ENCODE measurements at places on chromosomes 2 and 18.

GRCh38 chr2:78418021-78418420, 607.5 kb upstream of the REG3G start:
- no peak for DNase-seq

DNA sequence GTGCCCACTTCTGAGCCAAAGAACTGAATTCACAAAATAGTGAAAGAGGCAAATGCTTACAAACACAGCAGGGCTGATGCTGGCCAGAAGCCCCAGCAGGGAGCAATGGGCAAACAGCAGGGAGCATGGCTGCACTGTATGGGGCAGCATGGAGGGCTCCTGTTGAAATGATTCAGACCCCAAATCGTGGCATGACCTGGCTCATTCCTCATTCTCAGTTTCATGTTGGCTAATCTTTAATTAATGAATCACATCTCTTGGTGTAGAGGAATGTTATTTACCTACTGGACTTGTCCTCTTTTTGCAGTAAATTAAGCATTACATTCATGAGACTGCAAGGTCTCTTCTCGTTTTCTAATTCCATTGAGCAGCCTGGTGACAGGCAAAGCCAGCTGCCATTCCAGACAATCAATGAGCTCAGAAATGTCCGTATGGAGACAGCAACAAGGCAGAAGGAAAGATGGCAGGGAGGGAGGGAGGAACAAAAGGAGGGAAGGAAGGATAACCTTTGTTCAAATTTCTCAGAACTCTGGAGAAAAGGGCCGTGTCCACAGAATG, 84.9 kb upstream of the ST8SIA3 start:
- no peak for DNase-seq

- no peak for DNase-seq
These were observed 292.9 kb upstream of the TMEFF2 start for GRCh38 chr2:192487636-192488035.

DNA sequence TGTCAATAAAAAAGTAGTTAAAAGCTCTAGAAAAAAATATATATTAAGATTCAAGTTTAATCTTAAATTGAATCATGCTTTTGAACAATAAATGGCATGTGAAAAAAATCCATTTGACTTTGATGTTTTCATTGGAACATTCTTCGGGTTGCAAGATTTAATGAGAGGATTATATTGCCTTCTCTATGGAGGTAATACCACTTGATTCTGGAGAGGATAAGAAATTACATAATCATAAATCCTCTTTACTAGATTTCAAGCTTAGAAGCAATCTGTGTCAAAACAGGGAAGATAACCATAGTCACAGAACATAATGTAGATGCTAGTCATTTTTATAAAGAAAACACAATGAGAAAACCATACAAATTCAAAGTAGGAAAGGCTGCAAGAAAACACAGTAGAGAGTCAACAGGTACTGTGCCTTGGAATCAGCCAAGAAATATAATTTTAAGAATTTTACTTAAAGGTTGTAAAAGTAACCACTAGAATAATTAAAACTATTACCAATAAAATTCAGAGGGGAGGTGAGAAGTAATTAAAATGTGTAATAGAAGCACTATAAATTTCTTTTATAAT, 18.7 kb upstream of the MAPRE2 start:
- DNase-seq = no peak

GRCh38 chr2:173664513-173664910, 300.7 kb downstream of the SP3 start:
- DNase-seq = no peak

DNA sequence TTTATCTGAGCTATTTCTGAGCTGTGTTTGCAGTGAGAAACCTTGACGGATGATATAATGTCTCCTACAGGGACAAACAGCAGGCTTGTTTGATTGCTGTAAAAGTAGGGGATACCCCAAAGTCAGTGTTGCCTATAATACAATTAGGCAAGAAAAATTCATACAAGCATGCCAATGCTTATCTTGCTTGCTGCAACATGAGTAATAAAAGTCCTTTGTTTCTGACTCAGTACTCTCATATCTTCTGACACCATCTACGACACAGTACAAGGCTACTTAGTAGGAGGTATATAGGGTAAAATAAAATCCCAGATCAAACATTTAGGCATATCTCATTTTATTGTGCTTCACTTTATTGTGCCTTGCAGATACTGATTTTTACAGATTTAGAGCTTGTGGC, 33.0 kb downstream of the ERBB4 start:
- DNase-seq = no peak

GRCh38 chr2:239834143-239834542, 191.0 kb downstream of the NDUFA10 start:
- no peak for DNase-seq

- DNase-seq = no peak
These were observed 571.1 kb upstream of the ID2 start for GRCh38 chr2:8110716-8111115.

DNA sequence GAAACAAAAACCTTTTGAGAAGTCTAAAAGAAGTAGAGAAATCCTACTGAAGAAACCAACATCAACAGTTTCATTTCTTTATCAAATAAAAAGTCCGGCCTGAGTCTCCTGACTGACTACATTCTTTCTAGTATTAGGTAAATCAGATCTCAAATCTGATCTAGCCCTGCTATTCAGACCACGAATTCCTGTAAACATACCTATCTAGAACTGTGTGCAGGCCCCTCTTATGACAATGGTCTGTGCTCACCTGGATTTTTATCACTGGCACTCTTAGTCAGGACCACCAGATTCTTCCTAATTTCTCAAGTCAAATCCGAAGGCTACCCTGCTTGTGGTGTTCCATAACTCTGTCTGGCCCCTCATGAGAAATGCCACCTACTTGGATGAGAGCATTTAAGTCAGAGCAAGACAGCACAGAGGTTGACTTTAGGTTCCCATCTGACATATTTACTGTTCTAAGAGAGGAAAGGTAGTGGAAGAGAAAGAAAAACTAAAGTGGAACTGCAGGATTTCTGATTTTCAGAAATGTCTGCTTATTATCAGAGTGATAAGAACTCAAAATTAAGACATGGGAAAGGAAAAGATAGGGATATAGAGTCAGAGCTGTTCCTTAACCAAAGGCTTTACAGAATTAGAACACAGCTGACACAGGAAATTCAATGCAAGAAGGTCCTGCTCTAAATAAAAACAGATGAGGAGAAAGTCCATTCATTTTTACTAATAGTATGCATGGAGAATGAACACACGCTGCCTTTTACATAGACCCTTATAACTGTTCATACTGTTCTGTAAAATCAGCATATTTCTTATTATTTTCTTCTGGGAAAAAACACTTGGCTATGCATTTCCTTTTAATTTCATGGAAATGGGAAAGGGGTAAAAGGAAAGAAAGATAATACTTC, 56.5 kb downstream of the SLC8A1 start:
- no peak for DNase-seq

- DNase-seq = no peak
These were observed 152.7 kb downstream of the WDSUB1 start for GRCh38 chr2:159133797-159134196.

- DNase-seq = no peak
These were observed 16.0 kb upstream of the NTSR2 start for GRCh38 chr2:11685906-11686470.

- no peak for DNase-seq
These were observed 72.3 kb downstream of the IL1R2 start for GRCh38 chr2:102063941-102064678.

DNA sequence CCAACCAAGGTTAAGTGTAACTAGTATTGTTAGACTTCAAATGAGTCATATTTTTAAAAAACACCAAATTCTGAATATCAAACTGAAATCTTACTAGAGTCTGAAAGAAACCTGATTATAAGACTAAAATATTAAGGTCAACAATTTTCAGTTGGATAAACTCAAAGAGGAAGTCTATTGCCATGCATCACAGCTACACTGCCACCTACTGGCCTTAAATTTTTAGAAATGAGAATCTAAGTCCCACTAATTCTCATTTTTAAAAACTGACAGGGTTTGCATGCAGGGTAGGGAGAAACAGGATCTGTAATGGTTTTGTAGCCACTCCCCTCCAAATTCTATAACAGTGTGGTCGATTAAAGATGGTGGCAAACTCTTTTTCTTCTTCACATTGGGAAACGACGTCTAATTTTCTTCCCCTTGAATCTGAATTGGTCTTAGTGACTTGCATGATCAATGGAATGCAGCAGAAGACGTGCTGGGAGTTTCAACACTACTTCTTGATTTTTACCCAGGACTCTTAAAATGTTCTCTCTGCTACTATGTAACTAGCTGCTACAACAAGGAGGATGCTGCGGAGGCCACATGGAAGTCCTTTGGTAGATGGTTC, 176.1 kb upstream of the SESTD1 start:
- no peak for DNase-seq

DNA sequence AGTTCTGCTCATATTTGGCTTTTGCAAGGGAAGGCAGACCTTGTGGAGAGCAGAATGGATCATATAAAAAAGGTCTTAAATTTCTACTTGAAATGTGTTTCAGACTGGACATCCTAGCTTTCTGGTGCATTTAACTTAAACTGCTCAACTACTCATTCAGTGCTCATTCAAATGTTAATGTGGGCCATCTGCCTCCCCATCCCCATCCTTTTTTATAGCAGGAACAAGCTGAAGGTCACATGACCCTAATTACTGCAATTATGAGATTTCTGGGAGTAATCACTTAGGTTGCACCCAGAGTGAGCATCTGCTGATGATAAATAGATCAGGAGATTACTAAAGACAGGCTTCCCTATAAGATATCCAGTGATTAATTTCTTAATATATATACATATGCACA, 96.1 kb downstream of the MAP2 start:
- DNase-seq = no peak

DNA sequence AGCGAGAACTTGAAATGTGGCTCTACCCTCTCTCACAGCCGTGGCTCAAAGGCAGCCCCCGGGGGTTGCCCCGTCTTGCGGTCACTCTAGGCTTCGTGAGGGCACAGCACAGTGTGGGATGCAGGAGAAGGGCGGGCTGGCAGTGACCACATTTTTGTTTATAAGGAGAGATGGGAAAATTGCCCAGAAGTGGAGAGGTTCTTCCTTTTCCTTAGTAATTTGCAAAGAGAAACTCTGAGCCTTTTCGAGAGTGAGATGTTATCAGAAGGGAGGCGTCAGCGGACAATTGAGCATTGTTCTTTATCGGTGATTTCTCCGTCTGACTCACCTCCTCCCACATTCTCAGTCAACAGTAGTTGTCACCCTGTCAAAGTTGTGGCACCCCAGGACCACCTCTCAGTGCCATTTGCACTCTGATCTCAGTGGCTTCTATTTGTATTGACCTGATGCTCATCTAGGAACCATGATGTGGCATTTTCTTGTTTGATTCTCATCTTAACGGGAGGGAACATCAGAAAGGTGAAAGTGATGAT, 89.6 kb downstream of the ACAA2 start:
- DNase-seq = no peak

GRCh38 chr2:48414640-48414979, 115.3 kb upstream of the STON1 start:
- DNase-seq = no peak

DNA sequence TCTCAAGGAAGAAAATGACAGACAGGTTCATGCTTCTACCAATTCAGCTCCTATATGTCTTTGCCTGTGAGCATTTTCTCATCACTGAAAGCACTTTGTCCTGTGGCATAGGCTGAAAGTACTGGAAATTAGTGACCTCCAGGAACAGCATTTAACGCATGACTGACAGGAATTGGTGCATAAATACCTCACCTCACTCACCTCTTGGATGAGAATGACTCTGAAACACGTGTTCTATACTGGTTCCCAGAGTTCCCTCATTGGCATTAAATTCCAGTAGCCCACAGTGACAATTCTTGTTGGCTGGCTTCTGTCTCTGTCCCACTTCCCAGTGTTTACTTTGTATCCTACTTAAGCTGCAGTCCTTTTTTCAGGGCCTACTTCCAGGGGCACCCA, 83.4 kb upstream of the MAPRE2 start:
- no peak for DNase-seq

DNA sequence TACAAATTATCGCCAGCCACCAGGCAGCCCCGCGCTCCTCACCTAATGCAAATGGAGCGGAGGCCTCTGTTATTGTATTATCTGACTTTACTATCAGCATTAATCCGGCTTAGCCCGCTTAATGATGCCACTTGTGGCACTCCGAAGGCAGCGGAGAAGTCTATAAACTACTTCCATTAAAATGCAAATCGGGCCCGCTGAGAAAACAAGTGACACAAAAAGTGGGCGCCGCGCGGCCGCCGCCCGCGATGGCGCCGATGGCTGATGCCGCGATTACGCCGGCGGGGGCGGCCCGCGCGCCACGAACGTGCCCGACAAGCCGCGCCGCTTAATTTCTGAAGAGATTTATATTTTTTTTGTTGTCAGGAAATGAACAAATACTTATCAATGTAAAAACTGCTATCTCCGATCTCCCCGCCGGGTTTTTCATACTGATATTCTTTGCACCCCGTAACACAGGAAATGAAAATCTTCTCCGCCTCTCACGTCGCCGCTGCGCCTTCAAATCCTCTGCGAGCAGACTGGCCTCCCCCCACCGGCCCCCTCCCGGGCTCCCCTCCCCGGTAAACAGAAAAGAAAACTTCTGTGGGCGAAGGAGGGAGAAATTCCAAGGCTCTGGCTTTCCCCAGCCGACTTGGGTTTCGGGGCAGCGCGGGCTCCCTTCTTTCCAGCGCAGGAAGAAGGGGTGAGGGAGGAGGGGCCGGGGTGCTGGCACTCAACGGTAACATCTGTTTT, 221.8 kb downstream of the INSIG2 start:
- DNase-seq = no peak

DNA sequence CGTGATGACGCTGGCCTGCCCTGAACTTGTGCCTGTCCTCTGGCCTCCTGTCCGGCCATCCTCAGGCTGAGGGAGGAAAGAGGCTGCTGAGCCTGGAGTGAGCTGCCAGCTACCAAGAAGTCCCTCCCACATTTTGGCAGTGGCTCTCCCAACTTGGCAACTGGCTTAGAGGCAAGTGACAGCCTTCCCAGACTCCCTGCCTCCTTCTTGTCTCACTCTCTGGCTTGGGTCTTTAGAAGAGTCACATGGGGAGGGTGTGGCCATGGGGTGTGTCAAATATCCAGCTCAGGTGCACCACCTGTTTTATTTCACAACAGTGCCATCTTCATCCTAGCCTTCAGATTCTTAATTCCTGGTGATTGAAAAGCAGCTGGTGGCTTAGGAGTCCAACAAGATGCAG, 222.9 kb downstream of the PRKCE start:
- DNase-seq = no peak

DNA sequence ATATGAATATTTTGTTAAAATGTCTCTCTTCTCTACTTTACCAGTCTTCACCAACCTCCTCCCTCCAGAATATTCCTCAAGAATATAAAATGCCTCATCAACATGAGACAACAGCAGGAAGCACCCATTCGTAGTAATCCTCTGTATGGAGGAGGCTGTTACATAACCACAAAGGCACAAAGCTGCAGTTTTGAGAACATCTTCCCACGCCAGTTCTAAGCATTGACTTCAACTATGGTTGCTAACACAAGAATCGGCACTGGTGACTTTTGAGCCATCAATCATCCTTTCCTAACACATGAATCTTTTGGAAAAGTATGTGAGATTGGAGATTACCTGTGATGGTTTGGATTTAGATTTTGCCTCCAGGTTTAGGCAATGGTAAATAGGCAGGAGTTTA, 54.9 kb upstream of the CYP1B1 start:
- no peak for DNase-seq

GRCh38 chr18:31512203-31512764, 14.3 kb downstream of the DSG2 start:
- DNase-seq = no peak
